ENCODE measurements at places on chromosomes 2 and 18.

DNA sequence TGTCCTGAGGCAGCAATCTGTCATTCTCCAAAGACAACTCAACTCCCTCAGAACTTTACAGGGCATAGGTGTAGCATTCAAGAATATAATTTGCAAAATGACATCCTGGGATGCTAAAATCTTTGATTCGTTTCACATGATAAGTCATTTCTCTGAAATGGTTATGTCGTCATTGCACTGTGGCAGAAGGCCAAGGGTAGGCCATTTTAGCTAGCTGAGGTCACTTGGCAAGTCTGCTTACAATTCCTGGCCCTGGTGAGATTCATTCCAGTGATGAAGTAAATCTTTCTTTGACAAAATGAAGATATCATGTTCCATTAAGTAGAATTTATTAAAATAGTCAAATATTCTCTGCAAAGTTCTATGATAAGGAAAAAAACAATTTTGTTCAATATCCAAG, 1410.3 kb upstream of the LRRTM1 start:
- no peak for DNase-seq

- no peak for DNase-seq
Measured at GRCh38 chr2:66021296-66021695, 413.6 kb upstream of the MEIS1 start.

DNA sequence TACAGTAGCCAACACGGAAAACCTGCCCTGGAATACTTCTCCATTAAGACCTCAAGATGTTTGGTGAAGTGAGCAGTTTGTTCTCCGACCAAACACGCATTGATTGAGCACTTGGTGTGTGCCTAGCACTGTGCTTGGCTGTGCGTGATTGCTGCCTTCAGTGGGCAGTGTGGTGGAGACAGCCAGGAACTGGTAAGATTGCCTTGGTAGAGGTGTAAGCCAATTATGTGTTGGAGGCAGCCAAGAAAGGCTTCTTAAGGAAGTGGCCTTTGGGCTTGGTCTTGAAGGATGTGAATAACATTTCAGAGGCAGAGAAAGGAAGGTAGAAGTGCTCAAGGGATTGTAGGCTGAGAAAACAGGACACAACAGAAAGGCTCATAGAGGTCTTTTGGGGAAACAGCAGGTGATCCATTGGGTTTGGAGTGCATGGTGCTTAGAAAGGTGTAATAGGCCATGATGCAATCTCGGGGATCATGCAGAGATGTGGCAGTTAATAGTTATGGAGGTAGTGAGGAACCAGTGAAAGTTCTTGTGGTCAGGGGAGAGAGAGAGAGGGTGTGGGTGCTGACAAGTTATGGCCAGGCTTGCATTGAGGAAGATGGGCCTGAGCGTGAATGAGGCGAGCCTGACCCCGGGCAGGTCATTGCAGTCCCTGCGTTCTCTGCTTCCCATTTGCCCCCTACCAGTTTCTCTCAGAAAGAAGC, 6.3 kb downstream of the B3GNT2 start:
- no peak for DNase-seq

DNA sequence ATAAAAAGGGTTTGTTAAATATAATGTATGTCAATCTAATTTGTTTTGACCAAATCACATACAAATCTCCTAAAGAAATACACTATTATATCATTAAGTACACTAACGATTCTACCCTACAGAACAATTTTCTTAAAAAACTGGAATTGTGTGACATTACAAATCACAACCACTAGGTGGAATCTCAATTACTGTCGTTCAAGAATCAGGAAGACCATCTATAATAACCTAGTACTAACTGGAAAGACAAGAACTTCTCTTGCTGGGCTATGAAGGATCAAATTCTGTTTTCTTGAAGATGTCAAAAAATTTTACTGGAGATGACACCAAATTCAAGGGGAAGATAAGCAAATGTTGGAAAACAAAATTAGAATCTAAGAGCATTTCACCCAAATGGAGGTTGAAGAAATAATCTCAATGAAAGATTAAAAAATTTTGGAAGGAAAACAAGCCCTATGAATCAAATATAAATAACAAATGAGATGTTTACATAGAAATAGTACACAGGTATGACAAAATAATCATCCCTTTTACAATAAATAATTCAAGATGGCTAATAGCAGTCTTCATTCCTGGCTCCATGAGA, 110.9 kb downstream of the STK39 start:
- DNase-seq, result no peak

DNA sequence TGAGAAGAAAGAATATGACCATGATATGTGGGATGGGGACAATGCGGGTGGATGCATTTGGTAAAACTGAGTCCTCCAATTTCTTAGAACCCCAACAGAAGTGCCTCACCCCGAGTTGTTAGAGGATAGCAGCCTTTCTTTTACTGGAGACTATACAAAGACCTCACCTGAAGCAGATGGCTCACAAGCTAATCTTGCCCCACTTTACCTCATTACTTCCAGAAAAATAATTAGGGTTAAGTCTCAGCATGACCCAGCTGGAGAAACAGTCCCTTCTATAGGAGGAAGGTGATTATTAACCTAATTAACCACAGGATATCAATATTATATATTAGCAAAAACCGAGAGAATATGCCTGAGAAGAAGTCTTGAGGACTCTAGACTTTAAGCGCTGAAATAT, 128.4 kb downstream of the PDE1A start:
- DNase-seq, result no peak

DNA sequence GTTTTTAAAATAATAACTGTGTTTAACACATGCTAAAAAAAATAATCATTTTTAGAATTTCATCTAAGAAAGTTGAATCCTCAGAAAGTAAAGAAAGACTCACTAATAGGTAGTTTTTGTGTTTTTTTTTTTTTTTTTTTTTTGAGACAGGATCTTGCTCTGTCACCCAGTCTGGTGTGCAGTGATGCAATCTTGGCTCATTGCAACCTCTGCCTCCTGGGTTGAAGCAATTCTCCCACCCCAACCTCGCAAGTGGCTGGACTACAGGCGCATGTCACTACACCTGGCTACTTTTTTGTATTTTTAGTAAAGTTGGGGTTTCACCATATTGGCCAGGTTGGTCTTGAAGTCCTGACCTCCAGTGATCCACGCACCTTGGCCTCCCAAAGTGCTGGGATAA, 7.1 kb downstream of the CKAP2L start:
- no peak for DNase-seq

GRCh38 chr18:9694174-9694573, 13.9 kb upstream of the RAB31 start:
- DNase-seq, result no peak

DNA sequence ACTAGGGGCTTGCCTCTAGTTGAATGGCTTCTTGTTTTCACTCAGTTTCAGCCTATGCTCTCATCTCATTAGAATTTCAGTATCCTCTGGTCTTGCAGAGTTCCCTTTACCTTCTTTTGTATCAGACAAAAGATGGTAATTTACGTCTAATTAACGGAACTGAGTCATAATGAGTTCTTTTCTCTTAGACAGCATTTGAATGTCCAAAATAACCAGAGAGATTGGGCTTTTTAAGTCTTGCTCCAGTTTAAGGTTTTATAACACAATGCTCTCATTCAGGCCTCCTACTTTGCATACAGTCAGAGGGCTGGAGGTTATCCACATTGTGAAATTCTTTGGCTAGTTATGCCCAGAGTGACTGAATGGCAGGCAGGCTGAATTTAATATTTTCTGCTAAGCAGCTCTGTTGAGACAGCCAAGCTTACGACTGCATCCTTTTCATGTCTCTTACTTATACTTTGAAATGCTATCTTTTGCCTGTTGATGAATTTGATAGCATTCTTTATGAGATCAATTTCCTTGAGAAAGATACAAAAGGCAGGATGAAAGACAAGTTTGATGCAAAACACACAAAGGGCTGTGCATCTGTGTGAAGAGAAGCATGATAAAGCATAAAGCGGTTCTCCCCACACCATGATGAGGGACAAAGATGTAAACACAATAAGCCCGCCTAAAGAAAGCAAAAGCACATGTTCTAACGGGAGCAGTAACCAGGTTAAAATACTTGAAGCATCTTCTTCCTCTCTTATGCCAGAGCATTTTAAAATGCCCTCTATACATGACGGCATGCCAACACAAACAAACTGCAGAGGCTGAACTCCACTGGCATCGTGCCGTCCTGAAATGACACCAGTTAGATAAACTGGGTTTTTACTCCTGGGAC, 90.0 kb downstream of the CDH2 start:
- no peak for DNase-seq

DNA sequence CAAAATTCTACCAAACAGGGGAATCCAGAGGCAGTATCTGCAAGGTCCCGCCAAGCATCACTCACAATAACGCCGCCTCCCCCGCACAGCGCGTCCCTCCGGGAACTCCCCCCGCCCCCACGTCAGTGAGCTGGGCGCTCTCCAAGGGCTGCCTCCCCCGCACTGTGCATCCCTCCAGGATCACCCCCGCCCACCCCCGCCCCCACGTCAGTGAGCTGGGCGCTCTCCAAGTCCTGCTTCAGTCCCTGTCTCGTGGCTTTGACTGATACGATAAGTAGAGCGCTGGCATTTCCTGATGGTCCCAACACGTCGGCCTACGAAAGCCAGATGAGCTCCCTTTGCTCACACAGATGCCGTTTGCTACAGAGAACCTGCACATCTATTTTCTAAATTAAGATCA, 130.7 kb upstream of the TPO start:
- no peak for DNase-seq

- DNase-seq, result no peak
Measured at GRCh38 chr2:219163156-219163555, 2.5 kb upstream of the NHEJ1 start.

- no peak for DNase-seq
Measured at GRCh38 chr2:145116056-145116455, 596.1 kb upstream of the ZEB2 start.

DNA sequence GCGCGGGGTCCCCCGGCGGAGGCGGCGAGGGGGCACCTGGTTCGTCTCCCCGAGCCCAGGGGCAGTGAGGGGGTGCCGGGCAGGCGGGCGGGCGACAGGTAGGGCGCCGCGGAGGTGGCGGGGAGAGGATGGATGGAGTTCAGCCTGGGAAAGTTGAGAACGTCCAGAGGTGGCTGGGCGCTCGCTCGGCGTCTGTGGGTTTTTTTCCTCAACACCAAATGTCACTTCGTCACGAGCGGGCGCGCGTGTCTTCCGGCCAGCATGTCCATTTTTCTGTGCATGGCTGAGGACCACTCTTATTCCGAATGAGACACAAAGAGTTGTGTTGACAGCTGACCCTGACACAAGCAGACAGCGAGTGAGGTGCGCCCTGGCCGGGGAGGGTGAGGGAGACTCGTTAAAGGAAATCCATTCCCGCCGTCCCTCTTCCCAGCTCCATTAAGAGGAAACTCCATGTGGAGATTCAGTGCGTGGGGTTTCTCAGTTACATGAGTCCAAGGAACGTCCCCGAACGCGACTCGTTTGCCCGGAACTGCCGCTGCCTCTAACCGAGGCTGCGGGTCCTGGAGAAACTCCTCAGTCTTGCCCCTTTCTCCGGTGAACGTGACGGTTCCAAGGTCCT, 859 bp downstream of the GREB1L start:
- DNase-seq, result no peak

- no peak for DNase-seq
Measured at GRCh38 chr18:6759579-6759978, 30.1 kb downstream of the ARHGAP28 start.

DNA sequence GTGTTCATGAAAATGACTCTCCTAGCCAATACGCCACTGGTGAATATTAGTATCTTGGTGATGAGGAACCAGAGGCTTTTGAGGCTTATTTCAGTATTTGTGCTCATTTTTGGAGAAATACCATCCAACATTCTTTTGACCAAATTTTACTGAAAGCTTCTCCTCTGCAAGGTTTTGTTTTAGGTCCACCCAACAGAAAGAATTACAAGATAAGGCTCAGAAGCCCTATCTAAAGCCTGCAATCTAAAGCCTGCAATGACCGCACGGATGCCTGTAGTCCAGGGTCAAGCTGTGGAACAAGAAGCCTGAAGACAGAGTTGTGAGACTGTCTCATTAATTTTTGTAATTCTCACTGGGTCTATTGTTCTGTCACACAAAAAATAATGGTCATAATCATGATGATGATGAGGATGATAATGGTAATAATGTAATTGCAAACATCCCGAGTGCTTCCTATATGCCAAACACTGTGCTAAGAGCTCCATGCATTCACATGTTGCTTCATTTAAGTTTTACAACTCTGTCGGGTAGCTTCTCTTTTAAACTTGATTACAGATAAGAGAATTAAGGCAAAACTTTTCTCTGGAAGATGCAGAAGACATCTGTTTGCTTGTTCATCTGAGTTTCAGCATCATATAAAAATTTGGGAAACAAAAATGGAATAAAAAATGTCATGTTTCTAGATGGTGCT, 33.2 kb upstream of the NCOA1 start:
- DNase-seq, result no peak

- DNase-seq, result no peak
Measured at GRCh38 chr18:46560671-46561045, 96.4 kb downstream of the LOXHD1 start.

- DNase-seq, result no peak
Measured at GRCh38 chr2:119929537-119929936, 83.3 kb upstream of the EPB41L5 start.

DNA sequence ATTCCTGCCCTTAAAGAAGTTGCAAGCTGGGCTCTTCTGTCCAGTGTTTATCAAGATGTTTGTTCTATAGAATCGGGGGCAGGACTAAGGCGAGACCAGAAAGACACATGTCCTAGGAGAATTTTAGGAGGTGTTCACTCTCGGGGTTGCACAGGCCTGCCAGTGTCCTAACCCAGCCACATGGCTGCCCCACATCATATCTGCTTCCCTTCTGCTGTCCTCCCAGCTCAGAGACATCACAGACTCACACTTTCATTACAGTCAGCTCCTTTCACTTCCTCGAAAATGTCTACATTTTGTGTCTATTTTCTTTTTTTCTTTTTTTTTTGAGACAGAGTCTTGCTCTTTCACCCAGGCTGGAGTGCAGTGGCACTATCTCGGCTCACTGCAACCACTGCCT, 10.7 kb upstream of the MRO start:
- DNase-seq, result no peak

GRCh38 chr18:46916551-46917107, 678 bp downstream of the PIAS2 start:
- no peak for DNase-seq

- DNase-seq, result no peak
Measured at GRCh38 chr18:54255141-54255540, 14.2 kb upstream of the POLI start.

Measured in stimulated activated naive CD4-positive, alpha-beta T cell treated with Interleukin-2 at 50 U/mL for 16 hours (primary cell).